ENCODE measurements at places on chromosomes 2 and 18.
A peak's percentile ranks its signal among the peaks of the same experiment; 100 is the strongest.

DNA sequence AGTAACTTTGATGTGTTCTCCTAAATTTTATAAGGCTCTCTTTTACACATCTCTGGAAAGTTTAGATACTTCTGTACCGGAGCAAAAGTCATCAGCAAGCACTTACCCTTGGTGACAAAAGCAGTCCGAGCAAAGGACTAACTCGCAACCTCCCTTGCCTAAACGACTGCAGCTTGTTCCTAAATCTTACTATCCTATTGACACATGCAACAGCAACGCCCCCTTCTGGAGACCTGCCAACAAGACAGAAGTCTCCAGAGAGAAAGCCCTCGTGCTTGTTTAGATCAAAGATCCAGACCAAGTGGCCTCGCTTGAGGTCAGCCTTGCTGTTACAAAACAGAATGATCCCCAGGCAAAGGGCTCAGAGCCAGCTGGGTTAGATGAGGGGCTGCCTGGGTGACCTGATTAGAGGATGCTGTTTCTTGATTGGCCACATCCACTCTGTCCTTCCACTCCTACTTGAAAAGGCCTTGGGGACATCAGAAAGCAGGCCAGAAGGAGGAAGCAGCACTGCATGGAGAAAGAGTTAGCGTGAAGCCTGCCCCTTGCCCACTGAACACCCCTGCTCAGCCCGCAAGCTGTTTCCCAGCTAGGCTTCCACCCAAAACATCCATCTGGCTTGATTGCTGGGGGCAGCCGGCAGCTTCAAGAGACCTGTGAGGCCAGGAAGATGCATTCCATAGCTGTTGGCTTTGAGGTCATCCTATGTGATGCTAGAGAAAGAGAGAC is 94.3 kb downstream of the HNRNPLL start:
- peak; percentile 86 for DNase-seq

DNA sequence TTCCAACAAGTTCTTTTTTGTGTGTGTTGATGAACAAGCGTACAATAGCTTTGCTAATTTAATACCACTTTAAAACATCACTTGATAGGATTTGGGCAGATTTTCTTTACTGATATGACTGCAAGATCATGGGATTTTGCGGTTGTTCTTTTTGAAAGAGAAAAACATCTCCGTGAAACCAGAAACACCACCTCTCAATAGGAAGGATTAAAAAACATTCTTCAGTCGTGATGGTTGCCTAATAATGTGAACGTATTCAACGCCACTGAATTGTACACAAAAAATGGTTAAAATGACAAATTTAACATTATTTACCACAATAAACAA is 19.3 kb downstream of the RBMS1 start:
- DNase-seq: peak; percentile 23

DNA sequence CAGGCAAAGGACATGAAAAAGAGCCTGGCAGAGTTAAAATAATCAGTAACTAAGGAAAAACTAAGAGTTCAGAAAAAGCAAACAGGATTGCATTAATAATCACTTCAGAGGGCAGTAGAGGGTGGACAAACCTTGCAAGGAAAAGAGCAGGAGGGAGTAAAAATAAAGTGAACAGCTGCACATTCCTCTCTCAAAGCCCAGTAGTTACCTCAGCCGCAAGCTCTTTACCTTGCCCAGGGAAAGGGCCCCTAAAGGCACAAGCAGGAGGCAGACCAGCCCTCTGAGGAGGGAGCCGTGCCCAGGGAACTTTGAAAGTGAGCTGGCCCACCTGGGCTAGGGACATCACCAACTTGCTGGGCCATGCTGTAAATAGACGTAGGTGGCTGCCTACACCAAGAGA is 196.9 kb downstream of the C1D start:
- DNase-seq: no peak

DNA sequence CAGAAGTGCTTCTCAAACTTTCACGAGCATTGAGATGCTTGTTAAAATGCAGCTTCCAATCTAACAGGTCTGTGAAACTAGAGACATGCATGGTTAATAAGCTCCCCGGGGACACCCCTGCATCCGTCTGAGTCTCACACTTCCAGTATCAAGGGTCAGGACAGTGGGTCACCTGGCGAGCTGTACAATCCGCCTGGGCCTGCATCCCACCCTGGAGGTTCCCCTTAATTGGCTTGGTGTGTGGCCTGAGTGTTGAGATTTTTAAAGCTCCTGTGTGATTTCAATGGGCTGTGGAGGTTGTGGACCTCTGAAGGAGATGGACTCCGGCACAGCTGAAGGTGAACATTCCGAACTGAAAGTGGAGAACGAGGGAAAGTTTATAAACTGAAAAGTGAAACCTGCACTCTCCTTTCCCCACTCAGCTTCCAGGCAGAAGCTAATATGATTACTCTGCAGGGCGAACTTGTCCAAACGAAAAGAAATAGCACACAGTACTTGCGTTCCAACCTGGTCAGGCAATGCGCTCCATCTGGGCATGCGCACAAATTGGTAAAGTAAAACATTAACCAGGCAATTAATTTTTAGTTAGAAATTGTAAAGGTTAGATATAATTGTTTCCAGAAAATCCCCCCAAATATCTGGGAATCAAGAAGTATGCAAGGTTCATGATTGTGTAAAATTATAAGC is 191.7 kb upstream of the ALKAL2 start:
- DNase-seq: no peak

DNA sequence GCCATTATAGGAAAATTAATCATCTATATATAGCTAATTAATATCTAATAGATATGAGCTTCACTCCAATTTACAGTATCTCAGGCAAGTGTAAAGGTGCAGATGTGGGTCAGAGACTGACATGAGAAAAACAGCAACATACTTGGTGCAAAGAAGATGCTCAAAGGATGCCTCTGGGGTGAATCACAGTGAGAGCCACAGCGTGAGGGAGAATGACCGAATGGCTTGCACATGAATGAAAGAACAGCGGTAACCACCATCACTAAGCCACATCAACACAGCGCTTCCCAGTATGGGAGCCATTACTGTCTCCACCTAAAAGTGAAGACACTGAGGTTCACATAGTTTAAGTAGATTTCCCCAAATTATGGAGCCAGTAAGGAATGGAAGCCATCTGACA is 423.4 kb upstream of the ID2 start:
- DNase-seq: no peak

DNA sequence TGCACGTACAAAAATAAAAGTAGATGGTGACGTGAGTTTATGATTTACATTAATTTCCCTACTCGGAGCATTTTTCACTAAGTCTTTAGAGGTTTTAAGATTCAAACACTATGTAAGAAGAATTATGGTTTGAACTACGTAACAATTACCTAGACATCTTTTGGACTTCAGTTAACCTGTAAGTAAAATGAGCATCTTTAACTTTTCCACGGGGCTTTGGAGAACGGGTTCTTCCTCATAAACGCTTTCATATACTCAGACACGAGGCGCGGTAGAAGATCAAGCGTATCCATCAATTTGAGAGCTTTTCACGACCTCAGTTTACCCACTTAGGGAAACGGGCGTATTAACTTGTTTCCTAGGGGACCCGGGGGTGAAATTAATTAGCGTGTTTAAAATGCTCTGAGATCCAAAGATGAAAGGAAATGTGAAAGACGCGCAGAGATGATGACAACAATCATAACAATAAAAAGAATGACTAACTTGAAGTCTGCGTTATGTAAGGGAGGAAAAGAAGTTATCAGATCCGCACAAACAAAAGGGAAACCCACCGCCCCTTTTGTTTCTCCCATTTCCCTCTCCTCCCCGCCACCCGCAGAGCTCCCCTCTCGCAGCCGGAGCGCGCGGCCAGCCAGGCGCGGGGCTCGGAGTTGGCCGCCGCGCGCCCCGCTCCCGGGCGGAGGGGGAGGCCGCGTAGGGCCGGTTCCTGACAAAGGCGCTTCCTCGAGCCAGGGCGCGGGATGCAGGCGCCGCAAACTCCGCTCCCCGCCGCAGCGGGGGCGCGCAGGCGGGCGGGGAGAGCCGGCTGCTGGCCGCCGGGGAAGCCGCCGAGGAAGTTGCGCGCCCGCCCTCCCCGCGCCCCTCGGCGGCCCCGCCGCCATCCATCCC is 807 bp downstream of the PELI1 start:
- peak; percentile 47 for DNase-seq

DNA sequence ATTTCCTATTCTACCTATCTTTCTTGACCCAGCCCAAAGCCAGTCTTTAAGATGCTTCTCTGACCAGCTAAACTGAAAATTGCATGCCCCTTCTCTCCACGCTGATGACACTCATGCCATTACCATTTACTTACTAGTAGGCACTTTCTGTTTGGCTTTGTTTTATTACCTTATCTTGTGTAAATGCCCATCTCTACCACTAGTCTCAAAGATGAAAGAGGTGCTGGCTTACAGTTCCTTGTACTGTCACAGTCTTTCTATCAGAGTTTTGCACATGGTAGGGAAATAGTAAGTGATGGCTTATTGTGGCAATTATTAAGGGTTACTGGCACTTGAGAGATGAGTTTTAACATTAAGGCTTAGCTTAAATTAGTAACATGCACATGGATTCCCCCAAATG is 352.1 kb downstream of the RBM43 start:
- DNase-seq: no peak

GRCh38 chr2:180314086-180314485 is 307.0 kb upstream of the CWC22 start:
- DNase-seq: no peak

DNA sequence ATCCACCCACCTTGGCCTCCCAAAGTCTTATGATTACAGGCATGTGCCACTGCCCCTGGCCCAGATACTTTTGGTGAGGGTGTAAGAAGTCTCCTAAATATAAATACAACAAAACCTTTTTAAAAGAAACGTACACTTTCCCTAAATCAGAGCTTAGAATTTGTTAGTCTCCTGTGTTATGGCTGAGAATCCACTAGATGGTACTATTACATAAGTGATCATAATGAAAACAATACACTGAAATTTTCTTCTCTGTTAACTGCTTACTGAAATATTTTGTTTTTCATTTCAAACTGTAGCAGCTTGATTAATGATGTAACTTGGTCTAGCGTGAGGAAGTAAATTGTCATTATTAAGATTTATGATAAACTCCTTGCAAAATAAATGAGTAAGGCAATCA is 74.8 kb upstream of the FAM98A start:
- no peak for DNase-seq

GRCh38 chr18:47436871-47437270 is 185.4 kb upstream of the SKOR2 start:
- no peak for DNase-seq

DNA sequence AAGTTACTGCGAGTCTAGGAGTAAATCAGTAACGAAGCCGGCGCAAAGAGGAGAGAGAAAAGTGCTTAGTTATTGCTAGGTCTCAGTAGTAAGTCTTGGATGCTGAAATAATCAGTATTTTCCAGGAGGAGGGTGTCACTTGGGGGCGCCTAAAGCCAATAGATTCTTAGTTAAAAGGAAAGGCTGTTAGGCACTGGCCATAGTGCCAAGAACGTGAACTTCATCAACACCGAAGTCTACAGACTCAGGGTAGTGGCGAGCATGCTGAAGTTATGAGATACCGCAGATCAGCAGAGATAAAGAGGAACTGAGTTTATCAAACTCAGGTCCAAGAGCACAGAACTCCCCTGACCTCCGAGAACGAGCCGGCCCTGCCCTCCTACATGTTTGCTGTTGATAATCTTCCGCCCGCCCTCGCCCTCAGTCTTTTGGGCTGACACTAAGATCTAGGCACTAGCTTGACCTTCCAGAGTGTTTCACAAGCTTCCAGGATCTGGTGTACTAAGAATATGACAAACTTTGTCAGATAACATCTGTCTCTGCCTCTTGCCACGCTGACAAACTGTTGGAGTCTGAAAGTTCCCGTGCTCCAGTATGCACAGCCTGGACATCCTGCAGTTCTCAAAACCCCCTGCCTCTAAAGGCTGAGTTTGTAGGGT is 49.2 kb downstream of the CYB5A start:
- DNase-seq: no peak

- no peak for DNase-seq
Observed at GRCh38 chr2:107132070-107132469, 246.1 kb upstream of the ST6GAL2 start.

DNA sequence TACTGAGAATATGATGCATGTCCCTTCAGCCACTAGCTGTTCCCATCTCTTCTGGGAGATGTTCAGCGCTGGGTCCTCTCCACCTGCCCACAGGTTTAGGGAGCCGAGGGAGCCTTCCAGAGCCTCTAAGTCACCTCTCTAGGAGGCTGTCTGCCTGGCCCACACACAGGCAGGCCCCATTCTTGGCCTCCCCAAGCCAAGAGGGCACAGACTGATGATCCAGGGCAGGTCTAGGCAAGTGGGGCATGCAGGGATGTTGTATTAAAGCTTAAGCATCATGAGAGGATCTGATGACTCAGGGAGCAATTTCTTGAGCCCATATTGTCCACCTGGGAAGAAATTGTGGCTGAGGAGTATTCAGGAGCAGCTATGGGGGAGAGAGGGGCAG is 19.9 kb downstream of the TMSB10 start:
- no peak for DNase-seq

DNA sequence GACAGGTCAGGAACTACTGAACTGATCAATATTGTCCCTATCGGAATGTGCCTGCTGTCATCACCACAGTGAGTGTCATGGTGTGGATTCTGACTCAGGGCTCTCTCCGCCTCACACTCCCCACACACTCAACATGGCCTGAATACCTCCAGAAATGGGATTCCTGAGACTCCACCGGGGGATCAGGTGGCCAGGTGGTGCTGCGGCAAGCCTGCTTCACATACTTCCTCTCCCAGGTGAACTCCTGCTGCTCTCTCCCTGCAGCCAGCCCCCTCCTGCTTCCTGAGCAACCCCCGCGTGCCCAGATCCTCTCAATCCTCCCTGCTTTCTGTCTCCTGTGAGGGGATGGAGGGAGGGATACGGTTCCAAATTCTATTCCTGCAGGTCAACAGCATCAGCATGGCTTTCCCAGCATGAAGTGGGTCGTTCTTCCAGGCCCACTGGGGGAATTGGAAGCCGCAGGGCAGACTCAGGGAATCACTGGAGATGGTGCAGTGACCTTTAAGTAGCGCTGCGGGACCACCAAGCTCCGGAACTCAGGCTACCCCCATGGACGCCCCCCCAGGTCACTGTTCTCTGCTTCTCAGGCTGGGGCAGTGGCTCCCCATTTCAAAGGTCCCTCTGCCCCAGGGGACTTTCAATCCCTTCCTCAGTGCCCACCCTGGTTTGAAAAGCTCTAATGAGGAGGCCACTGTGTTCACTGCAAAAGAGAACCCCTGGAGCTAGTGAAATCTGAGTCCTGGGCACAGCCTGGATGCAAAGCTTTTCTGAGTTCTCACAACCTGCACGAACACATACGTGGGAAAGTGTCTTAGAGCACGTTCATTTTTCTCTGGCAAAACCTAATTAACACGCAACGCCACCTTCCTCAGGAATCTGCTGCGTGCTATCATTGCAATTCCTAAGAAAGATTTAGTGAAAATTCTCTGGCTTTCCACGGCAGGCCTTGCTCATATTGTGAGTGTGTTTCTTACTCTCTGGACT is 168.4 kb downstream of the ZFP36L2 start:
- DNase-seq: no peak

DNA sequence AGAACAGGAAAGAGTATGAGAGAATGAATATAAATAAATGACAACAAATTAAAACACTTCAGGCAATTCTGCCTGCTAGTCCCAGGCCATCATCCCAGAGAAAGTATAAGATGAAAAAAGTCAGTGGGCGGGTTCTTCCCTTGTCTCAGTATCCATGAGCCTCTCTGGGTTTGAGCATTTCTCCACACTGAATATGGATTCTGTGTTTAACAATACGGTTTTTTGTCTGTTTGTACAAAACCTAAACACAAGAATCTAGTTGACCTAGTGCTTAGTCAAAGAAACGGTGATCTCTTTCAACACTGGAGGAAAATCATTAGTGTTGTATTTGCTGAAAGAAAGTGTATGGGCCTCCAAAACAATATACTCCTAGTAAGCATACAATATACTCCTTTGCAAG is 10.0 kb downstream of the SUCLG1 start:
- no peak for DNase-seq

GRCh38 chr2:180368881-180369280 is 361.8 kb upstream of the CWC22 start:
- DNase-seq: no peak
